ENCODE measurements at places on chromosomes 5 and 9. TPM values are rescaled to one million over a fixed set of nuclear protein-coding genes. Genes with fewer than 3 reads are reported as not detected.

AIF1L gene
- total RNA-seq, result 1.2 TPM

GRCh38 chr5:2670940-2671339 lies 80.5 kb downstream of the IRX2 start:
- H3K4me3 ChIP-seq, result no peak overlapping the region
- no peak for DNase-seq
- H3K27me3 ChIP-seq, result no peaks in the 10 kb centered on the region
- no peaks in the 10 kb centered on the region for H3K36me3 ChIP-seq

- DNase-seq, result peak; percentile 75
- H3K4me3 ChIP-seq, result peak overlapping the region; percentile 42
- no peaks in the 10 kb centered on the region for H3K27me3 ChIP-seq
- peak overlapping the region; percentile 85 for H3K27ac ChIP-seq
- no peaks in the 10 kb centered on the region for H3K36me3 ChIP-seq
- peaks cover 25% of the 10 kb centered on the region for H3K4me1 ChIP-seq
Observed at GRCh38 chr5:181217111-181217802, 5.8 kb upstream of the TRIM41 start.

GRCh38 chr5:179120951-179121666 lies 60.9 kb downstream of the ZNF354C start:
- no peak overlapping the region for H3K4me3 ChIP-seq
- H3K4me1 ChIP-seq, result no peaks in the 10 kb centered on the region
- no peaks in the 10 kb centered on the region for H3K36me3 ChIP-seq
- no peaks in the 10 kb centered on the region for H3K27me3 ChIP-seq

DNA sequence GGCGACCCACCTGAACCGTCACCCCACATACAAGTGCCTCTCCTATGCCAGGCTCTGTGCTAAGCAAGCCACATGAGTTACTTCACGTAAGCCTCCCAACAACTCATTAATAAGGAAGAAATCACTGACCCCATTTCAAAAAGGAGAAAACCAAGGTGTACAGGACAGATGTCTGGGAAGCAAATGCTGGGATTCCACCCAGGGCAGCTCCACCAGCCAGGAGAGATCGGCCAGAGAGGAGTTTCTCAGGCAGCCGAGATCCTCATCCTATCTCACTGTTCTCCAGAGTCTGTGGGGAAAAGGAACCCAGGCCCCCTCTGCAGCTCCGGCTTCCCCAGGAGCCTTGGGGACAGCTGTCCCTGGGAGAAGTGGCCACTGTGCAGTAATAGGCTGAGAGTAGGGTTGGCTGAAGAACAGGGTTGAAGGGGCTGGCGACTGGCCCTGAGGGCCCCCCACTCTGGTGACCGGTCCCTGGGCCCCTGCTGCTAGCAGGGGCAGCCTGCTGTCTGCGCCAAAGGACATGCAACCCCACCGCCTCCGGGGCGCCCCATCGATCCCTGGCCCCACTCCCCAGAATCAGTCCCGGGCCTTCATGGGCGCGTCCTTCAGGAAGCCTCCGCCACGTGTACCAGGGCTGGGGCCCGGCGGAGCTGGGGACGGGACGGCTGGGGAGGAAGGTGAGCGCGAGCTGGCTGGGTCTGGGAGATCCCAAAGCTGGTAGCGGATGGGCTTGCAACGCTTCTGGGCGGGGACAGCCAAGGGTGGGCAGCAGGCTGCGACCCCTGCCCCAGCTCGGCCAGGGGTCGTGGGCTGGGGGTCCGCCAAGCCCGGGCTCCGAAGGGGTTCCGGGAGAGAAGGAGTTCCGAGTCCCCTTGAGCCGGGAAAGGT lies 44.1 kb upstream of the STXBP1 start:
- no peaks in the 10 kb centered on the region for H3K27me3 ChIP-seq
- peak overlapping the region; percentile 94 for H3K27ac ChIP-seq
- peak; percentile 69 for DNase-seq
- peaks cover 72% of the 10 kb centered on the region for H3K4me1 ChIP-seq
- H3K36me3 ChIP-seq, result peaks cover 18% of the 10 kb centered on the region

DNA sequence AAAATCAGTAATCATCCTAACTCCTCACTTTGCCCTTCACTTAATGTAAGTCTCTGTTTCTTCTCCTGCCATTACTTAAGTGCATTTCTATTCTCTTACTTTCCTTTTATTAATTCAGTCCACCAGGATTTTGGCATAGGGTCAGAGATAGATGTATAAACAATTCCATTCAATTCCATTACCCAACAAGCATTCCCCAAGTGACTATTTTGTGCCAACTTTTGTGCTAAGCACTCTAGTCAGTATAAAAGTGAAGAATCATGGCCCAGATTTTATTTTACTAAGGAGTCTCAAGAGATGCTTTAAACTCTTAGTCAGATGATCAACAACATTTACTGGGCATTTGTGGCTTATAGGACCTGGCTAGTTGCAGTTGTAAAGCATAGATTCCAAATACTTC lies 159.3 kb downstream of the DMAC1 start:
- DNase-seq, result no peak
- no peak overlapping the region for H3K4me3 ChIP-seq
- H3K36me3 ChIP-seq, result no peaks in the 10 kb centered on the region
- H3K27me3 ChIP-seq, result no peaks in the 10 kb centered on the region
- no peaks in the 10 kb centered on the region for H3K4me1 ChIP-seq

INSL4 gene
- total RNA-seq, result not detected

- H3K4me3 ChIP-seq, result no peak overlapping the region
- H3K27ac ChIP-seq, result no peak overlapping the region
- DNase-seq, result no peak
- H3K27me3 ChIP-seq, result no peaks in the 10 kb centered on the region
Observed at GRCh38 chr9:84620338-84620737, 49.2 kb upstream of the NTRK2 start.

GDNF gene
- 0.29 TPM for total RNA-seq

TTC39B gene
- 14.2 TPM for total RNA-seq

DNA sequence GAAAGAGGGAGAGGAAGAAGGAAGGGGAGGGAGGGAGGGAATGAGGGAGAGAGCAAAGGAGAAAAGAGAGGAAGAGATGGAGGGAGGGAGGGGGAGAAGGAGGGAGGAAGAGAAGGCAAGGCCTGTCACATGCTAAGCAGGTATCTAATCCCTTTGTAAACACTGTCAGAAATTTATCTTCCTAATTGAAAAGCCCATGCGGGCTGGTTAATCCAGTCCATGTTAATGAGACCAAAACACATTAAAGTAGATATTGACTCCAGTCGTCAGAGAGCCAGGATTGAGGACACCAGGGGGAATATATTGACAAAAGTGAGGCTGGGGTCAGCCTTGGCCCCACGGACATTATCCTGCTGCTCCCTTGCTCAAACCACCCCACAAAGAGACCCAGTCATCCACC lies 37.4 kb upstream of the ALDH1B1 start:
- no peak overlapping the region for H3K4me3 ChIP-seq
- H3K4me1 ChIP-seq, result no peaks in the 10 kb centered on the region
- no peak for DNase-seq
- no peaks in the 10 kb centered on the region for H3K27me3 ChIP-seq
- no peaks in the 10 kb centered on the region for H3K36me3 ChIP-seq
- no peak overlapping the region for H3K27ac ChIP-seq

GRCh38 chr9:5835808-5836207 lies 2.9 kb upstream of the ERMP1 start:
- no peaks in the 10 kb centered on the region for H3K27me3 ChIP-seq
- no peak overlapping the region for H3K4me3 ChIP-seq
- no peaks in the 10 kb centered on the region for H3K36me3 ChIP-seq

- H3K4me3 ChIP-seq, result no peak overlapping the region
- H3K27me3 ChIP-seq, result no peaks in the 10 kb centered on the region
- no peak overlapping the region for H3K27ac ChIP-seq
- no peaks in the 10 kb centered on the region for H3K36me3 ChIP-seq
Observed at GRCh38 chr9:107137495-107138202, 145.4 kb upstream of the RAD23B start.

- H3K36me3 ChIP-seq, result no peaks in the 10 kb centered on the region
- no peak overlapping the region for H3K4me3 ChIP-seq
Observed at GRCh38 chr9:75964427-75964826, 74.0 kb downstream of the PCSK5 start.

BARHL1 gene
- total RNA-seq, result not detected

- no peak overlapping the region for H3K27ac ChIP-seq
- no peak for DNase-seq
- H3K27me3 ChIP-seq, result no peaks in the 10 kb centered on the region
- no peaks in the 10 kb centered on the region for H3K36me3 ChIP-seq
- H3K4me1 ChIP-seq, result no peaks in the 10 kb centered on the region
Observed at GRCh38 chr9:12712532-12712931, 19.3 kb downstream of the TYRP1 start.

PCDHA8 gene
- not detected for total RNA-seq

ZNF608 gene
- total RNA-seq, result 33.8 TPM

DNA sequence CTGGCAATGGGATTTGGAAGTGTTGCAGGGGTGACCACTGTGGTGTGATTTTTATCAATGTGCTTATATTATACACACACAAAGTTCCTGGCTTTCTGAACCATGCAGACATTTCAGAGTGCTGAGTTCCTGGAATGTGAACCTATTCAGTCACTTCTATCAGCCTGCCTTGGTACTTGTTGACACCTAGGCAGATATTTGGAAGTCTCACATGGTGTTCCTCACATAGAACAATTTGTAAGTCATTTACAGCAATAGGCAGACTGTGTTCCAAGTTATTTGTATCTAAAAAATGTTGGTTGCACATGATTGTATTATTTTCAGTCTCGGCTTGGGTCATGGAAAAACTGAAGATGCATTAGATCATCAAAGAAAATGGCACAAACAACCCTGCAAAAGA lies 182.2 kb downstream of the SREK1 start:
- no peak for DNase-seq
- no peaks in the 10 kb centered on the region for H3K36me3 ChIP-seq
- H3K4me3 ChIP-seq, result no peak overlapping the region
- H3K27me3 ChIP-seq, result no peaks in the 10 kb centered on the region

DNA sequence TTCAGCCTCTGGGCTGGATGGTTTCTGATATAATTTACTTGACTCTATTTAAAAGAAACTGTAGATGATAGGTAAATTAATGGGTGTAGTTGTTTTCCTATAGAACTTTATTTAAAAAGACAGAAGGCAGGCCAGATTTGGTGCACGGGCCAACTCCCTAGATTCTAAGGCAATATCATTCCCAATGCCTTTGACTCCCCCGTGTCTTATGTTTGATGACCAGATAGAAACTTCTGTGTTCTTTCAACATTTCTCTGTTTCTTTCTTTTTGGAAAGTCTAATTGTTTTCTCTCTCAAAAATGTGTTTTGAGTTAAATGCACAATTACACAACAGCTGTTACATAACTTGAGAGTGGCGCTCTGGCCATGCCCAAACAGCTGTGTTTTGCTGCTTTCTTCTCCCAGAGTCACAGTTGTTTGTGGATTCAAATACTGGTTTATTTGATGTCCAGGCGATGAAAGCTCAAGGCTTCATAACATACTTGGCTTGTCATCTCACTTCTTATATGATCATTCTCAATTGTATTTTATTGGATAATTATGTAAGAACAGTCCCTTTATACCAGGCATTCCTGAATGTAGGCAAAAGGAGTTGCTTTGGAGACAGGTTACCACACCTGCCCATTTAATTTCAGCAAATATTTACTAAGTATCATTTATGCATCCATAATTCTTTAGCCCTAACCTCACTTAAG lies 1.7 kb upstream of the ALDH1A1 start:
- DNase-seq, result no peak
- no peak overlapping the region for H3K4me3 ChIP-seq
- H3K27me3 ChIP-seq, result no peaks in the 10 kb centered on the region
- peaks cover 9% of the 10 kb centered on the region for H3K4me1 ChIP-seq
- H3K36me3 ChIP-seq, result no peaks in the 10 kb centered on the region

HMCN2 gene
- 1.7 TPM for total RNA-seq

DNA sequence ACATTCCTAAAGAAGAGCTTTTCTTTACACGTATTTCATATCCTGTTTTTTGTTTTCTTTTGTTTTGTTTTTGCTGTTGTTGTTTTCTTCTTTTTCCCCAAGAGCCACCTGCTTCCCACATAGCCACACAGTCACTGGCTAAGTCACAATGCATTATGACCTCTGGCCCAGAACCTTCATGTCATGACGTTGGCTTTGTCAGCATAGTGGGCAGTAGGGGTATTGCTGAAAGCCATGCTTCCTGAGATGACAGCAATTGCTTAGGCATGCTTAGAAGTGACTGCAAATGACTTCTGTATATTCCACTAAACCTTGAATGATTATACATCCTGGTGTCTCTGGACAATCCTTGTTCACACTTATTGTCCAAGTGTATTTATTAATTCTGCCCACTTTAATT lies 375.8 kb downstream of the TAF11L14 start:
- DNase-seq, result no peak
- no peaks in the 10 kb centered on the region for H3K27me3 ChIP-seq
- no peak overlapping the region for H3K27ac ChIP-seq
- H3K36me3 ChIP-seq, result no peaks in the 10 kb centered on the region
- no peaks in the 10 kb centered on the region for H3K4me1 ChIP-seq

DNA sequence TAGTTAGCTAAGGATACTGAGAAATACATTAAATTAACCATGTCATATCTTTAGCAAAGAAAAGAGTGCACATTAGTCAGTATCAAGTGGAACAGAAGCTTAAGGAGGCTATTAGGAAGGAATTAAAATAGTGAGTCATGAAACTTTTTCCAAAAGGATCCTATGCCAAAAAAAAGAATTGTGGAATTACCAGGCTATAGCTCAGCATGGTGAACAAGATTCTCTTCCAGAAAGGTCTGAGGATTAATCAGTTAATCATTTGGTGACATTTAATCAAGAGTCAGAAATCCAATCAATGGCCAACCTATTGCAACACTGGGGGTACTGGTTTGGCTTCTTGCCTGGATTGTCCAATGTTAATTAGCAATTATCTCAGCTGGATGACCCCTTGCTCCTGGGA lies 244.5 kb upstream of the NMUR2 start:
- no peak overlapping the region for H3K27ac ChIP-seq
- H3K4me1 ChIP-seq, result no peaks in the 10 kb centered on the region
- no peaks in the 10 kb centered on the region for H3K36me3 ChIP-seq
- H3K4me3 ChIP-seq, result no peak overlapping the region
- DNase-seq, result no peak

- H3K27ac ChIP-seq, result no peak overlapping the region
- H3K36me3 ChIP-seq, result peaks cover 38% of the 10 kb centered on the region
- no peak for DNase-seq
- H3K4me1 ChIP-seq, result peaks cover 65% of the 10 kb centered on the region
- H3K27me3 ChIP-seq, result no peaks in the 10 kb centered on the region
Observed at GRCh38 chr5:141868541-141868940, 9.7 kb downstream of the PCDH1 start.

- no peak overlapping the region for H3K4me3 ChIP-seq
- H3K27ac ChIP-seq, result peak overlapping the region; percentile 63
- no peaks in the 10 kb centered on the region for H3K27me3 ChIP-seq
- H3K4me1 ChIP-seq, result peaks cover 11% of the 10 kb centered on the region
- DNase-seq, result no peak
Observed at GRCh38 chr9:95107001-95107749, 210.3 kb downstream of the FANCC start.

DNA sequence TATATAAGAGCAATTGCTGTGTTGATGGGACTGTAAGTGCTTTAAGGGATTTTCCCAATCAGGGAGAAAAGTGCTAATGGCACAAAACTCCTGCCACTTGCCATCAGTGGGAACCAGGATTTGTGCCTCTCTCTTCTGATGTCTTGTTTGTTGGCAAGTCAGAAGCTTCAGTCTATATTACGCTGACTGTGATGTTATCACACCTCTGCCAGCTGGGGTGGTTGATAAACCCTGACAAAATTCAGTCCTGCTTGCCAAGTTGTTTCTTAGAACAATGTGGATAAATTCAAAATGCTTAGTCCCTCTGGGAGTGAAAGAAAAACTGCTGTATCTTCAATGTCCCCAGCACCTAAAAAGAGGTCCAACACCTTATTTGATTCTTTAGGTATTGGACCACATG lies 161.4 kb upstream of the FBXL7 start:
- DNase-seq, result no peak
- H3K36me3 ChIP-seq, result no peaks in the 10 kb centered on the region
- no peaks in the 10 kb centered on the region for H3K27me3 ChIP-seq
- H3K4me3 ChIP-seq, result no peak overlapping the region

All from stomach (tissue), 19 donors.